Large intestine (tissue), 12 donors: ENCODE measurements at places on chromosomes 2 and 18.

GRCh38 chr2:238046725-238047270 lies 14.0 kb upstream of the SCLY start:
- peaks cover 18% of the 10 kb centered on the region for H3K36me3 ChIP-seq
- H3K27me3 ChIP-seq: no peaks in the 10 kb centered on the region
- no peak for DNase-seq
- no peak overlapping the region for H3K27ac ChIP-seq
- H3K4me3 ChIP-seq: no peak overlapping the region

GRCh38 chr2:174585657-174586252 lies 11.8 kb downstream of the WIPF1 start:
- no peak overlapping the region for H3K4me3 ChIP-seq
- H3K4me1 ChIP-seq: no peaks in the 10 kb centered on the region
- no peak overlapping the region for H3K27ac ChIP-seq
- no peaks in the 10 kb centered on the region for H3K27me3 ChIP-seq
- no peak for DNase-seq

- no peaks in the 10 kb centered on the region for H3K27me3 ChIP-seq
- no peak overlapping the region for H3K27ac ChIP-seq
- H3K4me1 ChIP-seq: no peaks in the 10 kb centered on the region
- H3K4me3 ChIP-seq: no peak overlapping the region
These were observed 95.3 kb downstream of the PIGN start for GRCh38 chr18:62091487-62092120.

DNA sequence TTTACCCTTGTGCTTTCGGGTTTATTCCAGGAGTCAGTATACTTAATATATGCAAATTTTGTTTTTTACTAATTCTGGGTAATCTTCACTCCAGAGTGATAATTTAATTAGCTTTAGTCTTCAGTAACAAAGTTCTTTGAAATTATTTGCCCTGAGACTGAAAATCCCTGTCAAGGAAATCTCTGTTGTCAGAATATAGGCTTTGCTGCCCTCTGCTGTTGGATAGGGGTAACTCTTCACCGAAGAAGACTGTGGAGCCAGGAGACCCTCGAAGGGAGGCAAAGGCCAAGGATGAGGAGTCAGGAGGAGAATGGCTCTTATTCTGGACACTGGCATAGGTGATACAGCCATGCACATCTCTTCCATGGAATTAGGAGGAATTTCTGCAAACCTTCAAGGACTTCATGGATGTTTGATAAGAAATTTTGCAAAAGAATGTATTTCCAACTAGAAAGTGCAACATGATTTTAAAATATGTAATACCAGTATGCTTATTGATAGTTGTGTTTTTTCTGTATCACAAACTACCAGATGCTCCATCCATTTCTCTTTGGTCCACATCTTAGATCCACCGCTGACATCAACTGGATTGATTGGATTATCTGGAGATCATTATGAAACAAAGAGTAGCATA lies 182.3 kb downstream of the RDH14 start:
- no peak overlapping the region for H3K27ac ChIP-seq
- peak; percentile 32 for DNase-seq
- no peak overlapping the region for H3K4me3 ChIP-seq

DNA sequence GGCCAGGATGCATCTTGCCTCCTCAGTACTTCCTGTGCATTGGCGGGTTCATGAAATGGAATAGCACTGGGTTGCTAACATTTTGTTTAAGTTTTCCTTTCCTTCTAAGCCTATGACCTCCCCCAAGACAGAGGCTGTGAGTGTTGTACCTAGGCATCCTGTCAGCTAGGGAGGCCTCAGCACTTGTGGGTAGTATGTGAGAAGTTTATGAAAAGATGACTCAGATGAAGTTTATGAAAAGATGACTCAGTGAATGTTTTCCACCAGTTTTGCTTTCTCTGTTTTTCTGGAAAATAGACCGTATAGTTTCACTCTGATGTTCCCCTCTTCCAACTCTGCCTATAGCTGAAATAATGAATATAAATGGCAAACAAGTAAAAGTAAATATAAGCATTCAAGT lies 412.9 kb downstream of the TMEM182 start:
- DNase-seq: no peak
- H3K27me3 ChIP-seq: no peaks in the 10 kb centered on the region
- H3K4me1 ChIP-seq: no peaks in the 10 kb centered on the region
- no peaks in the 10 kb centered on the region for H3K36me3 ChIP-seq

- H3K27me3 ChIP-seq: no peaks in the 10 kb centered on the region
- no peak overlapping the region for H3K4me3 ChIP-seq
- H3K36me3 ChIP-seq: no peaks in the 10 kb centered on the region
- no peaks in the 10 kb centered on the region for H3K4me1 ChIP-seq
These were observed 10.5 kb upstream of the TMEM177 start for GRCh38 chr2:119668546-119668945.

DNA sequence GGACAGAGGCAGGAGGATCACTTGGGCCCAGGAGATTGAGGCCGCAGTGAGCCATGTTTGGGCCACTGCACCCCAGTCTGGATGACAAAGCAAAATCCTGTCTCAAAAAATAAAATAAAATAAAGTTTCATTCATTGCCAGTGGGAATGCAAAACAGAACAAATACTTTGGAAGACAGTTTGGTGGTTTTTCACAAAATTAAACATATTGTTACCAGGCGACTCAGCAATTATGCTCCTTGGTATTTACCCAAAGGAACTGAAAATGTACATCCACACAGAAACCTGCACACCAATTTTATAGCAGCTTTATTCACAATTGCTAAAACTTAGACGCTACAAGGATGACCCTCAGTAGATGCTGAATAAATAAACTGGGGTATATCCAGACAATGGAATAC lies 35.8 kb downstream of the FOSL2 start:
- no peaks in the 10 kb centered on the region for H3K27me3 ChIP-seq
- no peak overlapping the region for H3K4me3 ChIP-seq
- H3K27ac ChIP-seq: no peak overlapping the region
- DNase-seq: no peak

DNA sequence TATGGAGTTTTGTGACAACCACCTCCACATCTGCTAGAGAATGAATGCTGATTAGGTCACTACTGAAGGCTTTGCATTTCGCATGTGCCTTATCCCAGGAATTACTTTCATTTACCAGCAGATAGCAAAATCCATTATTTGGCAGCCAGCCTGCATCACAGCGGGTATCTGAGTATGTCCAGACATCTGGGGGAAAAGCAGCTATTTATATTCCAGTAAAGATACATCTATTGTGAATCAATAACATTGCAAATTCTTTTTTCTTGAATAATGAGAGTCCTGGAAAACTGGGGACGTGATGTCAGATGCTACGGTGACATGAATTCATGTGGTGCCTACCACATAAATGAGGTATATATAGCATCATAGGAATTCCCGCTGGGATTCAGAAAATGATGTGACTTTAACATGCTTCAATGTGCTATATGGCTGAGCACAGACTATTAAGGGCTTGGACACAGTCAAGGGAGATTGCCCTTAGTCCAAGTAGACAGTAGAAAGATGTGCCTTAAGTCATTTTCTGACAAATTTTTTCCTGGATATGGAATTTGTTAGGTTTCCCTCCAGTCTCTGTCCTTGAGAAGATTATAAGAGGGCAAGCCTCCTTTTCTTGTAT lies 84.2 kb upstream of the CD302 start:
- H3K4me3 ChIP-seq: no peak overlapping the region
- no peaks in the 10 kb centered on the region for H3K4me1 ChIP-seq
- DNase-seq: no peak
- no peaks in the 10 kb centered on the region for H3K27me3 ChIP-seq
- peaks cover 28% of the 10 kb centered on the region for H3K36me3 ChIP-seq
- H3K27ac ChIP-seq: no peak overlapping the region

DNA sequence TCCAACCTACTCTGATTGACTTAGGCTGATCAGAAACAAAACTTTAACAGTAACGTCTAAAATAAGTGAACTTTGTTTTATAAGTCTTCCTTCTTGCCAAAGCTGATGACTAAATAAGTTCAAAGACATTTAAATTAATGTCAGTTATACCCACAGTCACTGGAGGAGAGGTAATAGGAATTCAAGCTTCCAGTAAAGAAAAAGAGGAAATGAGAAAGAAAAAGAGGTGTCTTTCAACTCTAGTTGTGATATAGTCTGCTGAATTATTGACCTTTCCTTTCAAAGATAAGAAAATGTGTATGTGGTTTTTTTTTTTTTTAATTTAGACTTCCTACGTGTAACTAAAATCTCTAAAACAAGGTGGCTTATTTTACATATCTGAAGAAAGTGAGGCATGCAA lies 191.5 kb downstream of the SLC8A1 start:
- DNase-seq: no peak
- H3K4me3 ChIP-seq: no peak overlapping the region
- H3K36me3 ChIP-seq: no peaks in the 10 kb centered on the region
- H3K27ac ChIP-seq: peak overlapping the region; percentile 10
- no peaks in the 10 kb centered on the region for H3K4me1 ChIP-seq

- no peak for DNase-seq
- H3K4me1 ChIP-seq: no peaks in the 10 kb centered on the region
- H3K27ac ChIP-seq: no peak overlapping the region
- H3K4me3 ChIP-seq: no peak overlapping the region
These were observed 279.7 kb downstream of the MBD2 start for GRCh38 chr18:53944721-53945120.

GRCh38 chr2:180519276-180519675 lies 461.1 kb upstream of the UBE2E3 start:
- H3K27ac ChIP-seq: no peak overlapping the region
- H3K27me3 ChIP-seq: no peaks in the 10 kb centered on the region
- no peaks in the 10 kb centered on the region for H3K4me1 ChIP-seq
- no peak overlapping the region for H3K4me3 ChIP-seq

GRCh38 chr2:172672114-172672513 lies 63.5 kb upstream of the RAPGEF4 start:
- H3K36me3 ChIP-seq: no peaks in the 10 kb centered on the region
- H3K27me3 ChIP-seq: no peaks in the 10 kb centered on the region
- H3K4me1 ChIP-seq: peaks cover 16% of the 10 kb centered on the region
- no peak overlapping the region for H3K4me3 ChIP-seq
- no peak for DNase-seq
- H3K27ac ChIP-seq: no peak overlapping the region

DNA sequence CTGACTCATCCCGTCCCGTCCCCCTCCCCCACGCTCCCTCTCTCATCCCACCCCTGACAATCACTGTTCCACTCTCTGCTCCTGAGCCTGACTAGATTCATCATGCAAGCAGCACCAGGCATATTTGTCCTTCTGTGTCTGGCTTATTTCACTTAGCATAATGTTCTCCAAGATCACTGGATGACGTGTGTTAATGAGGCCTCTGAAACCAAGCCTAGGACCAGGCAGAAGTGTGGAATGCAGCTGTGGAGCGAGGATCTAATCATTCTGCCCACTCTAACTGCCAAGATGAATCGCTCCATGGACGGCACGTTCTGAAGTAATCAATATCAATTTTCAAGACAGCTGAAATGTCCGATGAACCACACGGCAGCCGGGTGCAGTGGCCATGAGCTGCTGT lies 122.4 kb upstream of the ZNF236 start:
- DNase-seq: no peak
- no peaks in the 10 kb centered on the region for H3K27me3 ChIP-seq
- no peak overlapping the region for H3K4me3 ChIP-seq
- H3K4me1 ChIP-seq: no peaks in the 10 kb centered on the region

GRCh38 chr2:176004934-176005333 lies 2.9 kb upstream of the LNPK start:
- H3K36me3 ChIP-seq: no peaks in the 10 kb centered on the region
- no peak overlapping the region for H3K4me3 ChIP-seq
- H3K4me1 ChIP-seq: peaks cover 5% of the 10 kb centered on the region
- no peaks in the 10 kb centered on the region for H3K27me3 ChIP-seq
- no peak overlapping the region for H3K27ac ChIP-seq
